ENCODE measurements at places on chromosomes 3 and 15.

GRCh38 chr15:75090388-75090734 lies 67.0 kb downstream of the PPCDC start:
- no peak for DNase-seq

GRCh38 chr3:157618075-157618760 lies 115.0 kb upstream of the VEPH1 start:
- peak; percentile 29 for DNase-seq

DNA sequence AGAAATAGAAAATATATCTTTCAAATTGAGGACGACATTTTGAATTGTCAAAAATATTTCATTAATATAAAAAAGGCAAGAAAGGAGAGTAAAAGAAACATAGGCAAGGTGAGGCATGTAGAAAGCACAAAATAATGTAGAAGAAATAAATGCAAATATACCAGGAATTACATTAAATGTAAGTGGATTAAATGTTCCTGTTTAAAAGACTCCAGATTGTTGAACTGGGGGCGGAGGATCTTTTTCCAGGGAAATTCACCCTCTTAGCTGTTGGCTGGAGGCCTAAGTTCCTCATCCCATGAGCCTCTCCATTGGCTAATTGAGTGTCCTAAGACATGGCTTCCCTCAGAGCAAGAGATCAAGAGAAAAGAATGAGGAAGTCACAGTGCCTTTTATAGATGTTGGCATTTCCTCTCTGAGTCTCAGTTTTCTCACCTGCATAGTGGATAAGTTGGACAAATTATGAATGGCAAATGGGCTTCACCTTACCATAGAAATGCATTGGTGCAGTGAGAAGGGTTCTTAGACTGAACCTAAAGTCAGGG lies 147.4 kb upstream of the SMAD3 start:
- no peak for DNase-seq

GRCh38 chr3:27659279-27660021 lies 62.7 kb downstream of the EOMES start:
- peak; percentile 49 for DNase-seq

DNA sequence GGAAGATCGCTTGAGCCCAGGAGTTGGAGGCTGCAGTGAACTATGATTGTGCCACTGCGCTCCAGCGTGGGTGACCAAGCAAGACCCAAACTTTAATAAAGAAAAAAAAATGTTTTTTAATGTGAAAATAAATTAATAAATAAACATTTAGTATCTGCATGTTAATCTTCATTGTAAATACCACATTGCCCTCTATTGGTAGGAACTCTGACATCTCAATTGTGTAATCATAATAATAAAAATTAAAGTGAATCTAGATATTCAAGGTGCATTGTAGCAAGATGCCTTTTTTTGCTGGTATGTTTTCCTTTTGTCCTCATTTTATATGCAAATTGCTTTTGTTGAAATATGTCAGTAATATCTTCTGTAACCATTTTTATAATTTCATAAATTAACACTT lies 95.0 kb upstream of the LIMD1 start:
- DNase-seq, result no peak
